ENCODE measurements at places on chromosomes 13 and 19. TPM values are rescaled to one million over a fixed set of nuclear protein-coding genes. Genes with fewer than 3 reads are reported as not detected.
A peak's percentile ranks its signal among the peaks of the same experiment; 100 is the strongest.

The RAB3D gene
- total RNA-seq, result 22.6 TPM

The NEK5 gene
- 0.16 TPM for total RNA-seq

GRCh38 chr13:77701305-77701704, 3.8 kb downstream of the SLAIN1 start:
- no peak overlapping the region for H3K4me3 ChIP-seq
- DNase-seq, result no peak
- peaks cover 4% of the 10 kb centered on the region for H3K27me3 ChIP-seq
- H3K4me1 ChIP-seq, result no peaks in the 10 kb centered on the region

DNA sequence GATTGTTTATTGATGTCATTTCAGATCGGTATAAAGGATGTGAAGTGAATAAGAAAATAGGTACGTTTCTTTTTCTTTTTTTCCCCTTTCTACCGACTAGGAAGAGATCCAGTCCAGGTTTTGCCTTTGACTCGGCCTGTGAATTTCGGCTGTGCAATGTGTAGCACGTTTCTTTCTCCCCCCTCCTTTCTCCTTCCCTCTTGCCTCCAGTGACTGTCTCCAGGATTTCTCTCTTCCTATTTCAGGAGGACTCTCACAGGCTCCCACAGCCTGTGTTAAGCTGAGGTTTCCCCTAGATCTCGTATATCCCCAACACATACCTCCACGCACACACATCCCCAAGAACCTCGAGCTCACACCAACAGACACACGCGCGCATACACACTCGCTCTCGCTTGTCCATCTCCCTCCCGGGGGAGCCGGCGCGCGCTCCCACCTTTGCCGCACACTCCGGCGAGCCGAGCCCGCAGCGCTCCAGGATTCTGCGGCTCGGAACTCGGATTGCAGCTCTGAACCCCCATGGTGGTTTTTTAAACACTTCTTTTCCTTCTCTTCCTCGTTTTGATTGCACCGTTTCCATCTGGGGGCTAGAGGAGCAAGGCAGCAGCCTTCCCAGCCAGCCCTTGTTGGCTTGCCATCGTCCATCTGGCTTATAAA, at the start of gene GPC6:
GPC6 (plus strand) TSS at position 185 of the 657 bp plus-strand sequence.
- peaks cover 25% of the 10 kb centered on the region for H3K27me3 ChIP-seq
- peak within 1 kb of the TSS; percentile 72 for H3K27ac ChIP-seq
- no peaks in the 10 kb centered on the region for H3K36me3 ChIP-seq
- H3K4me1 ChIP-seq, result no peaks in the 10 kb centered on the region
- peak within 1 kb of the TSS; percentile 66 for H3K4me3 ChIP-seq

- no peaks in the 10 kb centered on the region for H3K4me1 ChIP-seq
- H3K27ac ChIP-seq, result no peak overlapping the region
- H3K36me3 ChIP-seq, result no peaks in the 10 kb centered on the region
- DNase-seq, result no peak
- H3K4me3 ChIP-seq, result no peak overlapping the region
- no peaks in the 10 kb centered on the region for H3K27me3 ChIP-seq
Measured at GRCh38 chr13:31301119-31301518, 101.3 kb downstream of the B3GLCT start.

GRCh38 chr13:110307767-110308655, 927 bp downstream of the COL4A2 start:
- peak overlapping the region; percentile 96 for H3K4me3 ChIP-seq
- peak overlapping the region; percentile 96 for H3K27ac ChIP-seq
- peaks cover 14% of the 10 kb centered on the region for H3K27me3 ChIP-seq
- no peaks in the 10 kb centered on the region for H3K36me3 ChIP-seq

- DNase-seq, result no peak
- H3K36me3 ChIP-seq, result no peaks in the 10 kb centered on the region
- H3K27me3 ChIP-seq, result no peaks in the 10 kb centered on the region
- peaks cover 28% of the 10 kb centered on the region for H3K4me1 ChIP-seq
- H3K4me3 ChIP-seq, result peak overlapping the region; percentile 97
Measured at GRCh38 chr19:40284251-40284500, 969 bp downstream of the AKT2 start.

Measured in breast epithelium (tissue), 4 donors.